ENCODE measurements at places on chromosomes 4 and X. TPM values are rescaled to one million over a fixed set of nuclear protein-coding genes. Genes with fewer than 3 reads are reported as not detected.

DNA sequence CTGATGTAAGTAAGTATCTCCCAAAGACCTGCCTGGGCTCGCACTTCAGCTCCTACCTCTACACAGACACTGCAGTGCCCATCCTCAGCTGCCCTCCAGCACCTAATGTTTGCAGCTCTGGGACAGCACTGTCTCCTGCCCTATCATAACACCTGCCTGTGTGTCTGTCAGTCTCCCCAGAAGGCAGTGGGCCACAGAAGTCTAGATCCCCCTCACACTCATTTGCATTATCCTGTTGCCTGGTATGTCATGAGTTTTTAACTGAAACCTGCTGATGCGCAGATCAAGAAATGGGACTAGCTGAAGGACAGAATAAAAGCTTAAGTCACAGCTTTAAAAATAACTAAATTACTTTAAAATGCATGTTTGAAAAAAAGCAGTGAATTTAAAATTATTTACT lies 43.0 kb downstream of the LRP2BP start:
- DNase-seq: no peak

The CDKL2 gene
- polyA plus RNA-seq: 0.88 TPM

The RS1 gene
- not detected for polyA plus RNA-seq

DNA sequence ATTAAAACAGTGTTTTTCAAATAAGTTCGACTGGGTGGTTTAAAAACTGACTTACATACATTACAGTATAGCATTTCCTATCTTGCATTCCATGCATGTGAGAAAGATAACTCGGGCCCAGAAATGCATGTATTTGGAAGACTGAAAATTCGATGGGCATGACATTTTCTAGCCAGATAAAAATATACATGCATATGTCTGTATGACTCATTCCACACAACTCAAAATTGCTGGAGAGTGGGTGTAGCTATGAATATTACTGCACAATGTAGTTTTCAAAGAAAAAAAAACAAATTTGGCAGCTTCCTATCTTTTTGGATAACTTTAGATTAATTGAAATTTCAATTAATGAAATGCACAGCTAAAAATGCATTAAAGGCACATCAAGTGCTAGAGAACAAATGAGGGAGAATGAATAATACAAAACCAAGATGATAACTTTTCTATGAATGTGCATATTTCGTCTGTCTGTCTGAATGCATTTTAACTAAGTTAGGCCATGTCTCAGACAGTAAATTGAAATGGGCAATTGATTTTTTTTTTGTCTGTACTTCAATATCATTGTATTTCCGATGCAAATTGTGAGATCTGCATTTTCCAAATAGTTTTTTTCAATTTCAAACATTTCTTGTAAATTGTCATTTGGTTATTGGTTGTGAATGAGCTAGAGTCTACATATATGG lies 54.5 kb upstream of the GABRA2 start:
- no peak for DNase-seq

- no peak for DNase-seq
Observed at GRCh38 chrX:69046996-69047490, 118.2 kb downstream of the PJA1 start.

The NDST3 gene
- polyA plus RNA-seq: not detected

- DNase-seq: no peak
Observed at GRCh38 chr4:20422398-20422797, 170.7 kb downstream of the SLIT2 start.

DNA sequence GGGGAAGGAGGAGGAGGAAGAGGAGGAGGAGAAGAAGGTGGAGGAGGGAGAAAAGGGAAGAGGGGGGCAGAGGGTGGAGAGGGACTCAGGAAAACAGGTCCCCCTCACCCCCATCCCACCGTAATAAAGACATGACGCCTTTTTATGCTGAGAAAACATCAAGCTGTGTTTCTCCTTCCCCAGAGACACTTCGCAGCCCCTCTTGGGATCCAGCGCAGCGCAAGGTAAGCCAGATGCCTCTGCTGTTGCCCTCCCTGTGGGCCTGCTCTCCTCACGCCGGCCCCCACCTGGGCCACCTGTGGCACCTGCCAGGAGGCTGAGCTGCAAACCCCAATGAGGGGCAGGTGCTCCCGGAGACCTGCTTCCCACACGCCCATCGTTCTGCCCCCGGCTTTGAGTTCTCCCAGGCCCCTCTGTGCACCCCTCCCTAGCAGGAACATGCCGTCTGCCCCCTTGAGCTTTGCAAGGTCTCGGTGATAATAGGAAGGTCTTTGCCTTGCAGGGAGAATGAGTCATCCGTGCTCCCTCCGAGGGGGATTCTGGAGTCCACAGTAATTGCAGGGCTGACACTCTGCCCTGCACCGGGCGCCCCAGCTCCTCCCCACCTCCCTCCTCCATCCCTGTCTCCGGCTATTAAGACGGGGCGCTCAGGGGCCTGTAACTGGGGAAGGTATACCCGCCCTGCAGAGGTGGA lies 45.3 kb upstream of the SHOX start:
- no peak for DNase-seq

GRCh38 chrX:48957477-48957826 lies at the start of gene OTUD5:
TSS of gene OTUD5 (minus strand) at chrX:48957607. CDS start at chrX:48957570, 37 bp downstream.
- no peak for DNase-seq

GRCh38 chr4:26325191-26325590 lies 4.4 kb downstream of the RBPJ start:
- peak; percentile 31 for DNase-seq
